T-helper 2 cell (primary cell): ENCODE measurements at places on chromosomes 4 and X.

DNA sequence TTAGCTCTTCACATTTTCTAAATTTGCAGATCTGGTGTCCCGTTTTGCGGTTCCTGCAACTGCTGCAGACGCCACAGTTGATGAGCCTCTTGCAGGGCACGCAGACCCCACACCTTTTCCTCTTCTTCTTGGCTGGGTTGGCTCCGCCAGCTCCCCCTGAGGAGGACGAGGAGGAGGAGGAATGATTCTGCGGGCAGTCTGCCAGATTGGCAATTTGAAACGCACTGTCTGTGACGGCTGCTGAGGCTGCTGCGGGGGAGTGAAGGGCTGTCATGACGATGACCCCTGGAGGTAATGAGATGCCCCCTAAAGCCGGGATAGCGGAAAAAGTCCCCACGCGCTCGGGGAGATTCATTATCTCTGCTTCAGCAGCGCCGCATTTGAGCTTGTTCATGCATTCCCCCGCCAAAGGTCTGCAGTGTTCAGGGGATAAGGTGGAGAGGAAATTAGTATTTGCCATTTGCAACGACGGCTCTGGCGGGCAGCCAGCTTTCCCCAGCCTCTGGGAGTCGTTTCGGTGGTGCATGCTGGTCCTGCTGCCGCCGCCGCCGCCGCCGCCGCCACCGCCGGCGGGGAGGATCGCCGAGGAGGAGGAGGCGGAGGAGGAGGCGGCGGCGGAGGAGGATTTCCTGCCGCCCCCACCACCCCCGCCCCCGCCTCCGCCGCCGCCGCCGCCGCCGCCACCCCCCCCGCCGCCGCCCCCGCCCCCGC lies 3.8 kb downstream of the CXXC4 start:
- DNase-seq = peak; percentile 53

GRCh38 chr4:16238327-16238726 lies 12.1 kb upstream of the TAPT1 start:
- DNase-seq = no peak

- no peak for DNase-seq
These were observed 194.4 kb downstream of the TMA16 start for GRCh38 chr4:163688856-163689255.

GRCh38 chr4:37891260-37892159 lies 626 bp downstream of the TBC1D1 start:
- DNase-seq = peak; percentile 26

DNA sequence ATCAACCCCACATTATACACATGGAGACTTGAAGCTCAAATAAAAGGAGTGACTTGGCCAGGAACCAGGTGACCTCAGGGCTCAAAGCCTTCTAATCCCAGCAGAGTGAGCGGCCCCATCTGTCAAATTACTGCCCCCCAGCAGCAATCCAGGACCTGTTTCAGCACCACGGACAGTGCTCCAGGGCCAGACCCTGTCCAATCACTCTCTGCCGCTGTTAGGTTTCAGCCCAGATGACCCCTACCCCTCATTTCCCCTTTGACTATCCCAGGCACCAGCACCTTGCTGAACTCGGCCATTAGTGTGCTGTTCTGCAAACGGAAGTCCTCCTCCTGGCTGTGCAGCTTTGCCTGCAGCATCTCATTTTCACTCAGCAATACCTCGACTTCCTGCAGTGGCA lies 5.1 kb downstream of the GRIPAP1 start:
- DNase-seq = no peak

- DNase-seq = no peak
These were observed 2.8 kb upstream of the LIN54 start for GRCh38 chr4:83013420-83013867.

- no peak for DNase-seq
These were observed 113.0 kb upstream of the TLR3 start for GRCh38 chr4:185955826-185956543.

DNA sequence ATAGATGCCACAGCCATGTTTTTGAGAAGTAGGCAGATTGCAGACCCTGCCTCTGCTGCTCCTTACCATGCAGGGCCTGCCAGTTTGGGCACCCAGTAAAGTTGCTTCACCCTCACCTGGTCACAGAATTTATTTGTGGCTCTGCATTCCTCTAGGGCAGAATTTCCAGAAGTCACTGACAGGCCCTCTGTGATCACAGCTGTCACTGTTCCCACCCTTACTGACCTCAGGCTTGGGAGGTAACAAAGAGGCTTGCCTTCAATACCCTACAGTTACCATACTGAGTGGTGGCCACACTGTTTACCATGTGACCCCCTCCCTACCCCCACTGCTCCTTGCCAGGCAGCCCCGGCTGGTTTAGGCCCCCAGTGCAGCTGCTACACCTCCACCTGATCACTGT lies 375.1 kb downstream of the SH3BGRL start:
- no peak for DNase-seq

DNA sequence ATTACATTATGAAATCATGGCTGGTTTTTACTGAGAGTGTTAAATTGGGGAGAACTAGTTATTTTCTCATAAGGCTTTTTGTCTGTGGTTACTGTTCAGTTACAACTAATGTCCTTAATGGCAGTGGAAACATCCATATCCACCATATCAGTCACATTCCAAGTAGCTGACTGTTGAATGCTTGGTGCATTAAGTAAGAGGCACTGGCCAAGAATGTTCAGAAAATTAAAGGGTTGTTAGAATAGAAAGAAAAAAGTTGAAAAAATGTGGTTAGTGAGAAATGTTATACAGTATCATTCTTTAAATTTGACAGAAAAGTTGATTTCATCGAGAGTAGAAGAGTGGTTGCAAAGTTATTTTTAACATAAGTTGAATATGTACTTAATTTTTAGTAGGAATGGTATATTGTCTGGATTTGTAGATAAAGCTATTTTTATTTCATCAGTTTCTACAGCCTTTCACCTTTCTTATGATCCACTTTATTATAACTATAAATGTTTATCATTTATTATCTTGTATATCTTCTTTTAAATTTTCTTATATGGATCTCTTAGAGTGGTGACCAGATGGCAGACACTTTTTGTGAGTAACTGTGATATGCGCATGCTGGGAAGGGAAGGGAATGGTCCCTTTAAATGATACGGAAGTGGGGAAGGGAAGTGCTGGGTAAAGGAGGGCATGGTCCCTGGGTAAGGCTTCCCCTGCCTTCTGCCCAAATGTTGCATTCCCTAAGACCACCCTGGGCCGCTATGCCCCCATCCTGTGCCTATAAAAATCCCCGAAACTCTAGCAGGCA lies 2407.1 kb downstream of the ARAP2 start:
- DNase-seq = no peak

GRCh38 chrX:72048510-72049455 lies 82.9 kb downstream of the RTL5 start:
- no peak for DNase-seq

- no peak for DNase-seq
These were observed 22.7 kb downstream of the CXCL1 start for GRCh38 chr4:73891739-73892405.

DNA sequence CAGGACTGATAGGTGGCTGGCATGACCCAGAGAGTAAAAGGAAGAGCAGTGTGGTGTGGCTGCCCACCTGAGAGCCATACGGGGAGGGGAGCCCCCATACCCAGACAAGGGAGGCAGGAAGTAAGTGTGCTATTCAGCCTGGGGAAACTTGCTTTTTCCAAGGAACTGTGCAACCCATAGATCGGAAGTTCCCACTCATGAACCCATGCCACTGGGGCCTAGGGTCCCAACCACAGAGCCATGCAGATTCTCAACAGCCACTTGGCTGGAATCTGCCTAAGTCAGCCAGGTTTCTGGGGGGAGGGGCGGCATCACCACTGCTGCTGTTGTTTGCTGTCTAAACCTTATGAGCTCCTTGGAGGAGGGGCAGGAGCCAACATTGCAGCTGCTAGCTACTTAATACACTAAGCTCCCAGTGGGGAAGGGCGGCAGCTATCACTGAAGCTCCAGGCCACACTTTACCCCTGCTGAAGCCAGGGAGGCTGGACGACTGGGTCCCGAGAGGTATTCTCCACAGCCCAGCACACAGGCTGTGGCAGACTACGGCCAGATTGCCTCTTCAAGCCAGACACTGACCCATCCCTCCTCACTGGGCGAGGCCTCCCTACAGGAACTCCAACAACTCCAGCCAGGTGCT lies 410.4 kb downstream of the INPP4B start:
- no peak for DNase-seq

DNA sequence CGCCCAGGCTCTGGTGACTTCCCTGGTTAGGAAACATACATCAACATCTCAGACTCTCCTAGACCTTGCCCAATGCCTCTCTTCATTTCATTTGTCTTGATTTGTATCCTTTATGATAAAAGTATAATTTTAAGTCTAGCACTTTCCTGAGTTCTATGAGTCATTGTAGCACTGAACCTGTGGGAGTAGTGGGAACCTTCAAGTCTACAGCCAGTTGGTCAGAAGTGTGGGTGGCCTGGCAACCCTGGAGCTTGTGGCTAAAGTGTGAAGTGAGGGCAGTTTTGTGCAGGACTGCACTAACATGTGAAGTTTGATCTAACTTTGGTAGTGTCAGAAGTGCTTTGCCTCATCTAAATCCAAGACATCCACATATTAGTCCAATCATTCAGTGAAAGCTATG lies 259.3 kb upstream of the IGFBP7 start:
- no peak for DNase-seq

GRCh38 chr4:168604496-168605373 lies 107.9 kb downstream of the PALLD start:
- no peak for DNase-seq

- DNase-seq = peak; percentile 21
These were observed 190.5 kb downstream of the RRAGB start for GRCh38 chrX:55907968-55908607.

DNA sequence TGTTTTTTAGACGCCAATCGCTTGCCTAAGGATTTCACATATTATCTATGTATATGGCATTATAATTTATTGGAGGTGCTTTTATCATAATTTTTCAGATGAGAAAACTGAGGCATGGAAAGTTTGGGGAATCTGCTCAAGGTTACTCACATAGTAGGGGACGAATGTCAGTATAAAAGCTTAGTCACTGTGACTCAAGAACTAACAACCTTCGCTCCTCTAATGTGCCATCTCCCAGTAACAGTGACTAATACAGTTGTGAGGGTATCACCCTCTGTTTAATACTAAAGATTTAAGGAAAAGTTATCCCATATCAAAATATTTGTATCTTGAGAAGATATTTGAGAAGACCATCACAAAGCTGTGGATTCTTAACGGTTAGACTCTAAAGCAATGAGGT lies 353.1 kb upstream of the SPOCK3 start:
- no peak for DNase-seq

DNA sequence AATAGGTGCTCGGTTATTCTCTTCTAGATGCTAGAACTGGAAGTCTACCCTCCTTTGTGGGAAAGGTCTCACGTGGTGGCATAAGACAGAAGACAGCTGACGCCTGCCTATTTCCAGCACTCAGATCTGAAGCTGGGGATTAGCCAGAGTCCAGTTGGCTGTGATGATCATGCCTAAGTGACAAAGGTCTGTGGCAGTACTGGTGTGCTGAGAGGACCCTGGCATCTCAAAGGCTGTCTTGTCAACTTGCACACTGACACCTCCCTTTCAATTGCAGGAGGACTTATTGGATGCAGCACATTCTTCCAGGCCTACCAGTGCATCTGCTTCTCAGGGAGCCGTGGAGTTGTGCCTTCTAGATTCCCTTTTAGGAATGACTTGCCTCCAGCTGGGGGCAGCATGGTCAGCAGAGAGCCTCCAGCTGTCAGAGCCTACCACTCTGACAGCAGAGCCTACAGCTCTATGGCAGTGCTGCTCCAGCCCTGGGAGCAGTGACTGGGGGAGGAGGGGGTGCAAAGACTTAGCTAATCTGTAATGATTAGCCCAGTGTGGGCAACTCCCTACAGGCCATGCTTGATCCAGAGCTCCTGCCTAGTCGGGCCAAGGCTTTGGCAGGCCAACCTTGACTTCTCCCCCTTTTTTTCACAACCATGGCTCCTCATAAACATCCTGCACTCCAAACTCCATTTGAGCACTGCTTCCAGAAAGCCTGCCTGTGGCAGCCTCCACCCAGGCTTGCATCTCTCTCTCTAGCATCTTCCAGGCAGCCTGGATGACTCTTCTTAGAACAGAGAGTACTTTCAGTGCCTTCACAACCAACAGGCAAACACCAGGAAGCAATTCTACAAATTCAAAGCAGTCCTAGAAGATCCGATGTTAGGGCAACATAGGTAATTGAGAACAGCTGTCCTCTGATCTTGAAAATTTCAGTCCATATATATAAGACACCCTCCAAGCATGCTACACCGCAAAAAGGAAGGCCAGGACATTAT lies 13.8 kb upstream of the FGFBP2 start:
- DNase-seq = no peak

- no peak for DNase-seq
These were observed 229.8 kb upstream of the LDB2 start for GRCh38 chr4:17128268-17128667.

GRCh38 chrX:118631586-118631985 lies 95.8 kb upstream of the IL13RA1 start:
- no peak for DNase-seq

GRCh38 chr4:88320780-88321373 lies 36.5 kb upstream of the PPM1K start:
- no peak for DNase-seq

DNA sequence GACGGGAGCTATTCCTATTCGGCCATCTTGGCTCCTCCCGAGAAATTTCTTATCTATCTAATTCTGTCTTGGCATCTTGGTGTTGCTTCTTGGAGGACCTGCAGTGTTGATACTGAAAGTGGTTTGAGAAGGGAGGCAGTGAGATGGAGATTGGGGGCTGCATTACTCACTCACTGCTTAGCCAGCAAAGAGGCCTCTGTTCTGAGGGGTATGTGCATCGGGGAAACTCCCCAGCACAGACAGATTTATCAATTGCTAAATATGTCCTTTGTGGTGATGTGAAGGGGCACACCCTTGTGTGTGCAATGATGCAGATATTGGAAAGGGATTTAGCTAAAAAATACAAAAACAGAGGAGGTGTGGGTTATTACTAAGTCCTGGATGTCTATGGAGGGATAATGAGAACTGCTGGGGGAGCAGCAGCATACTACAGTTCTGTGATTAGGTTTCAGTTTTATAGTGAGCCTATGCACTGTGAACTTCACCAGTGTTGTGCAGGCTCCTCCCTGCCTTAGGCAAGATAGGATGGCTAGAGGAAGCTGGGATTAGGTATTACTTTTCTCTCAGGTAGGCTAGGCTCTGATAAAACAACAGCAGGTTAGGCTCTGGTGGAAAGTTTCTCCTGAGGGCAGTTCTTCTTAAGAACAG lies 279.0 kb downstream of the HS3ST1 start:
- no peak for DNase-seq

- DNase-seq = no peak
These were observed 172.9 kb upstream of the TTC29 start for GRCh38 chr4:147118528-147118927.

DNA sequence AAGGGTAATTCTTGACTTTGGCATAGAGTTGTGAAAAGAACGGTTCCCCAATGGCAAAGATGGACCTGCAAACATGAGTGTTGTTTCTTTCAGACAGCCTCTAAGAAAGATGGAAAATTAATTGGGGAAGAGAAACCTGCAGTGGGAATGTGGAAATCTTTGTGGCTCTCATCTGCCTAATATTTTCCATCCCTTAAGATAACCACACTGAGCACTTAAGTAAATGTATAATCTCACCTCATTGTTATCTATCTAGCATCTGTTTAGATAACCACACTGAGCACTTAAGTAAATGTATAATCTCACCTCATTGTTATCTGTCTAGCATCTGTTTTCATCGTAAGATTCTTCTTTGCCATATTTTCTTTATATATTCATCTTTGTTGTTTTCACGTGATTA lies 149.3 kb downstream of the NWD2 start:
- no peak for DNase-seq
